ENCODE measurements at places on chromosomes 11 and 22.

DNA sequence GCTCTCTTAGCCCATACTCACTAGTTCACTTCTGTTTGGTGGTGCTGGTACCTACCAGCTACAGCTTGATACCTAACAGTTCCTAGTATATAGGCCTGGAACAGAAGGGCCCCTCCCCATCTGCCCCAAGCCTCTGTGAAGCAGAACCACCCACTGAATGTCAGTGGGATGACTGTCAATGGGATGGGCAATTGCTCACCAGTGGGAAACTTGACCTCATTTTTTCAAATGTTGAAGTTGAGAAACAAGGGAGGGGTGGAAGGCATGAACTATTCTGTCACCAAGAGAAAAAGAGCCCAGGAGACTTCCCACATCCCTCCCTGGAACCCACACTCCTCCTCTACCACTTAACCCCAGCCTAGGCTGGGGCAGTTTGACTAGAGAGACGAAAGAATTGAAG, at the start of gene NLRP10:
Gene NLRP10 (minus strand): TSS at position 62 of the 400 bp plus-strand sequence. CDS start 1,952 bp downstream, outside the sequence.
- no peak for DNase-seq

DNA sequence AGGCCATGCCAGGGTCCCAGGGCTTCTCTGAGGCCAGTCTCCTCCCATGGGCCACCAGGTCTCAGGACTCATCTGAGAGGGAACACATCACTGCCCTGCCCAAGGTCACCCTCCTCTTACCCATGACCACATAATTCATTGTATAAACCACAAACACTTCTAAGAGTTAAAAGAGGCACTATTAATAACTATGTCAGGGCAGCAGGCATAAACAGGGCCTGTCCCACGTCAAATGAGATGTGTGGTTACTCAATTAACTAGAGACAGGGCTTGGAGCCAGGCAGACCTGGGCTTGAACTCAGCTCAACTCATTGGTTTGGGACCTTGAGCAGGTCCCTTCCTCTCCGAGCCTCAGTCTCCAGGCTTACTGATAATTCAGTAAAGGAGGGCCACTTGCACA, 33.1 kb downstream of the ARAP1 start:
- no peak for DNase-seq

GRCh38 chr11:122339436-122340060, 223.5 kb upstream of the BLID start:
- DNase-seq, result no peak

DNA sequence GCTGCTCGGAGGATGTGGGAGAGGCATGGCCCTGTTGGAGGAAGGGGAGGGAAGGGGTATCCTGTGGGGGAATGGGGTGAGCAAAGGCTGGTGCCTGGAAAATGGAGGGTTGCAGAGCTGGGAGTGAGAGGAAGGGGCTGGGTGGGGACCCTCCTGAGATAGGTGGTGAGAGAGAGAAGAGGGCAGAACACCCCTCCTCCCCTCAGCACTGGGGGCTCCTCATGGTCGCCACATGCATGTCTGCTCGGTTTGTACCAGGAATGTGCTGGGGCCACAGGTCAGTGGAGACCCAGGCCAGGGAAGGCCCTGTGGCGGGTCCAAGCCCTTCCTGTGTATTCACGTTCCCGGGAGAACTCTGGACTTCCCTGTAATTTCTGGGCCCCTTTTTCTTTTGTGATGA, 27.8 kb upstream of the ACR start:
- DNase-seq, result no peak

GRCh38 chr22:40081662-40082061, 86.9 kb downstream of the FAM83F start:
- DNase-seq, result no peak

- no peak for DNase-seq
Measured at GRCh38 chr22:25187469-25187868, 12.2 kb upstream of the CRYBB3 start.

DNA sequence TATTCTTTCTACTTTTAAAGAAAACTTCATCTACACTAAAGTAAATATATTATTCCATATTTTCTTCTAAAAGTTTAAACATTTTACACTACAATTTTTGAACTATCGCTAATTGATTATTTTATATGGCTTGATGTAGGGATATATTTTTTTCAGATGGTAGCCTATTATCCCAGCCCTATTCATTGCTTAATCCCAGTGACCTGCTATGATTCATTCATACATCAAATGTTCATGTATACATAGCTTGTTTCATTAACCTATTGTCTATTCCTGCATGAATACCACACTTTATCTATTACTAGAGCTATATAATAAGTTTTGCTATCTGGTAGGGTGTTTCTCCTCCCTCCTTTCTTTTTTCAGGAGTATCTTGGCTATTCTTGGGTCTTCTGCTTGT, 5.0 kb upstream of the ROBO4 start:
- DNase-seq, result no peak

GRCh38 chr22:33678523-33678922, 241.8 kb downstream of the LARGE1 start:
- no peak for DNase-seq

GRCh38 chr11:1852271-1852876, 510 bp upstream of the LSP1 start:
- DNase-seq, result no peak

DNA sequence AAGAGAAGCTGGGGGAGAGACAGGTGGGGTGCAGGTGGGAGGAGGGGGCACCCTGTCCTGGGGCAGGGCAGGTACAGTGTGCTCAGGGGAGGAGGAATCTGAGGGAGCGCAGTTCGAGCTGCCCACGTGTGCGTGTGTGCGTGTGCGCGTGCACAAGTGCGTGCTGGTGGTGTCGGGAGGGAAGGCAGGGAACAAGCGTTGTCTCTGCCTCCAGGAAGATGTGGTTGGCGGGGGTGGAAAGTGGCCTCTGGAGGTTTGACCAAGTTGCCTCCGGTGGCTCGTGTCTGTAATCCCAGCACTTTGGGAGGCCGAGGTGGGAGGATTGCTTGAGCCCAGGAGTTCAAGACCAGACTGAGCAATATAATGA, 49.9 kb upstream of the THY1 start:
- DNase-seq, result no peak

DNA sequence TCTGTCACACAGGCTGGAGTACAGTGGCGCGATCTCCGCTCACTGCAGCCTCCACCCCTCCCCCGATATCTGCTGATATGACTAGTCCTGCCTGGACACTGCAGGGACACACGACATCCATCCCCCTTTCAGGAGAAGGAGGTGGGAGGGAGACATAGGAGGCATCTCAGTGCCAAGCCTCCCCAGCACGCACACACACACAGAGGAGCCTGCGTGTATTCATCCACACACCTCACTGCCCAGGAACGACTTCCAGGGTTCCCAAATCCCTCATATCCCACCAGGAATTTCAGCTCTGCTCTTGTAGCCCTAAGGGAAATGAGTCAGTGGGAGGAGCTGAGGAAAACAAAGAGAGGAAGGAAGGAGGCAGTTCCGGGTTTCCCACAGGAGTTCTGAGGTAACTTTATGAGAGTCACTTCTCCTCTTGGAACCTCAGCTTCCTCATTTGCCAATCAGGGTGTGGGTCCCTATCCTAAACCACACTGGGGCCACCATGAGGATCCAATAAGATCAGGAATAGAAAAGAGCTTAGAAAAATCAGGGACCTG, 37.2 kb upstream of the ACER3 start:
- peak; percentile 58 for DNase-seq

DNA sequence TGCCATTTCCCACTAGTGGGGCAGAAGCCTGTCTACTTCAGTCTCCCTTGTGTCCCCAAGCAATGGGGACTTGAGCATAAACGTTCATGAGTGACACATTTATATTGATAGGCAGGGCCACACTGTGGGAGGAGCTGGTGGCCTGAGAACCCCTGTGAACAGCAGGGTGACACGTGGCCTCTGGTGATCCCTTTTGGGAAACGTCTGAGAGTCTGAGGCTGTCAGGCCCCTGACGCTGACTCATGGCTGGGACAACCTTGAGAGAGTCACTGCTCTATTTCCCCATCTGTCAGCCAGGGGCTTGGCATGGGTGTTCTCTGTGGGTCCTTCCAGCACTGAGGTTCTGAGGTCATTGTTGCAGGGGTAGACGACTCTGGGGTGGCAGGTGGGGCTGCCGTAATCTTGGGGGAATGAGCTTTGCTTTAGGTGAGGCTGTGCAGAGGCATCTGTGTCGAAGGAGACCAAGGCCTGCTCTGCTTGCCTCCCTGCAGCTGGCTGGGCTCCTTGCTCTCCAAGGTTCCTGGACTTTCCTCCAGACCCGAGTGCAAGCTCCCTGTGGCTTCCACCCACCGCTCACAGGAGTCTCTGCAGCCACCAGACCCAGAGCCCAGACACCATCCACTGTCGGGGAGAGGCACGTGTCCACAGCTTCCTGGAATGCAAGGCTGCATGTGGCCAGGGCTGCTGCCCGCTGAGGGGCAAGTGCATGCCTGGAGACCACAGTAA, 54.7 kb downstream of the SMIM38 start:
- DNase-seq, result no peak

GRCh38 chr11:6268820-6269219, 9.2 kb downstream of the CCKBR start:
- DNase-seq, result no peak

DNA sequence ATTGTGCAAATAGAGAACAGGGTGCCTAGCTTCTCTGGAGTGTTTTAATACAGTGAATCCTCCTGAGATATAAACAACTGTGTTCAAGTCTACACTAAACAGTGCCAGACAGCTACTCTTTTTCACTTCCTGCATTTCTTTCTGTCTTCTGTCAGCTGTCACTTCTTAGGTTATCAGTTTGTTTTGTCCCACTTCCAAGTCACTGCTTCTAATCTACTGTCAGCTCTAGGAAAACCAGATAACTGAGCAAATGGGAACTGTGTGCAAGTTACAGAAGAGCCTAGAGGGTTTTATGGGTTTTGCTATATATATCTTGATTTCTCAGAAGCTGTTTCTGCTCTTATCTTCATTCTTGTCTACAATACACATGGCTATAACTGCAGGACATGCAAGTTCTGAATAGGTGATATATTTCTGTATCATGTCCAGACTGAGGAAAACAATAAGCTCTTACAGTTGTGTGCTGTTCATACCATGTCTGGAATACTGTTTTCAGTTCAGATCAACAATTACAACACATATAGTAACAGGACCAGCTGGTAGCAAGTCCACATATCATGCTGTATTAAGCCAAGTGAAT, 5.8 kb downstream of the PITPNB start:
- DNase-seq, result no peak

DNA sequence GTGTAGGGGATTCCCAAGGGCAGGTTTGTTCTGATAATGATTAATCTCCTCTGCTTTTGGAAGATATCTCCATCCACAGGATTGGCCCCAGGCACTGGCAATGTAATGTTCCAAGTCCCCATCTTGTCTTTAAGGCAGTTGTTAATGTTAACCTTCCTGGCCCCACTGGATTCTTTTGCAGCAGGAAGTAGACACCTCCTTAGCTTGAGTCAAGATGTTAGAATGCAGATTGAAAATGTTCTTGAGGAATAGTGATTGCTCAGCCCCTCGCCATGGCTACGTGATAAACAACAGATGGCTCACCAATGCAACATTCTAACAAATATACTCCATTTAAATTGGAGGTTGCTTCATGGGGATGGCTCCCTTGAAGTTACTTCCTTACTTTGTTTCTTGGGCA, 7.3 kb downstream of the HEPHL1 start:
- DNase-seq, result no peak

- no peak for DNase-seq
Measured at GRCh38 chr22:42596336-42596735, 18.3 kb downstream of the POLDIP3 start.

- DNase-seq, result no peak
Measured at GRCh38 chr11:41458641-41459040, 811 bp downstream of the LRRC4C start.

DNA sequence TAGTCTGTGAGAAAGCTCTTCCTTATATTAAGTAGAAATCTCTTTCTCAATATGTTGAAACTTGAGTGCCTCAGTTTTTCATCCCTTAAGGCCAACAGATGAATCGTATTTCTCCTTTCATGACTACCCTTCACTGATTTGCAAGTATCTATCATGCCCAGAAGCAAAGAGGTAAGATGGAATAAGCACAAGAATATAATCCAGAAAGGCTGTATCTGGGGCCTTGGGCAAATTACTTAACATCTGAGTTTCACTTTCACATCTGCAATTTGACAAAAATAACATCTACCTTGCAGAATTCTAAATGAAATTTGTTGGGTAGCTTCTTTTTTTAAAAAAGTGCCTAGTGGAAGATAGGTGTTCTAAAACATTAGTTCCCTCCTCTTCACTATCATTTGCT, 552.4 kb upstream of the ANO5 start:
- DNase-seq, result no peak

DNA sequence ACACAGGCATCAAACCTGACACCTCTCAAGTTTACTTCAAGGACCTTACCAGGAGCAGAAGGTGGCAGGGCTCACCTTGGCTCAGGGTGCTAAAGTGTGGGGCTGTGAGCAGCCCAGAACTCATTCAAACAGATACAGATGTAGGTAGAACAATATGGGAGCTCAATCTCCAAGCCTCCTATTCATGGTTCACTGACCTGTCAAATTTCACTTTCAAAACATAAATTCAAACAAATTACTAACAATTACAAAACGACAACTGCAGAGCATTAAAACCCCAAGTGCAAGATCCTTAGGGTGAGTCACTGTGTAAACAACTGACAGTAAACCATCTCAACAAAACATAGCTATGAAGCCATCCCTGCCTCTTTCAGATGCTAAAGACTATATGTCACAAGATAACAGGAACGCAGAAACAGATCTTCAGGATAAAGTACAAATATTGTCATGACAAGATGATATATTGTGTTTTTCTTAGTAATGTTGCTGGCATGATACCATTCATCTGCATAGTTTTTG, 303.5 kb upstream of the ANO3 start:
- no peak for DNase-seq

DNA sequence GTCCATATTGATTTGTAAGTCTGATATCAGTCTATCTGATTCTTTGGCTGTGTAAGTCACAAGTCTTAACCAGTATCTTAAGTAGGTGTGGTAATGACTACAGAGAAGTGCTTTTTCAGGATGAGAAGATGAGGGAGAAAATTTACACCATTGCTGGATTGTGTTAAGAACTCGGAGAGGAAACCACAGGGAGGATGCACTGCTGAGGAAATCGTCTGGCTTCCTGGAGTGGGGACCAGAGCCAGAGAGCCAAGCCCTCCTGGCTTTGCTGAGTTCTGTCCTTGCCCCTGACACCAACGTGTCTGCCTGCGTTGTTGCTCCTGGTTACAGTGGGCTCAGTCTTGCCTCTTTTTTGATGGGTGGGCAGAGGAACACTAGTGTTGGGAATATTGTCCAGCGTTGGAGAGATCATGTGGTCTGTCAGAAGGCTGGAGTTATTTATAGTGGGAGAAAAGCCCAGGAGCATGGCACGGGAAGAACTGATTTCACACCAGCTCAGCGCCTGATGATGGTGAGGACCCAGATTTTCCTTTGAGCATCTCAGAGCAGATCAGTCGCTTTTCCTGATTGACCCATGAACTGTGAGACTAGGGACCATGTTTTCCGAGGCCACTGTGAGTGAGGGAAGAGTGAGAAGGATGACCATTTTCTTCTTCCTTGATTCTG, 29.6 kb downstream of the MARK2 start:
- peak; percentile 8 for DNase-seq

- DNase-seq, result no peak
Measured at GRCh38 chr22:38694049-38694448, 6.7 kb downstream of the JOSD1 start.

DNA sequence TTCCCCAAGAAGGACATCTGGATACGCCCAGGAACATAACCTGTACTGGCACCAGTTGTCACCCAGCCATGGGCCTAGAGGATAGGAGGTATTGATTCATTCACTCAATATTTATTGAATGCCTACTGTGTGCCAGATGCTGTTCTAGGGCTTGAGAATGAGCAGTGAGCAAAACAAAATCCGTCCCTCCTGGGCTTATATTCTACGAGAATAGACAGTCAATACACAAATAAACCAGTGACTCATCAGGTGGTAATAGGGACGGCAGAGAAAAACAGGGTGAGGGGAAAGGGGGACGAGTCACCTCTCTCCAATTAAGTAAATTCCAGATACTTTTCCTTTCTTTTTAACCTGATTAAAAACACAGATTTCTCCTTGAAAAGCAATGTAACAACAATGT, 103.5 kb downstream of the MICAL2 start:
- DNase-seq, result no peak
